ENCODE measurements at places on chromosomes 16 and 17.

- DNase-seq, result no peak
Observed at GRCh38 chr16:63527404-63527803, 1491.2 kb upstream of the CDH8 start.

DNA sequence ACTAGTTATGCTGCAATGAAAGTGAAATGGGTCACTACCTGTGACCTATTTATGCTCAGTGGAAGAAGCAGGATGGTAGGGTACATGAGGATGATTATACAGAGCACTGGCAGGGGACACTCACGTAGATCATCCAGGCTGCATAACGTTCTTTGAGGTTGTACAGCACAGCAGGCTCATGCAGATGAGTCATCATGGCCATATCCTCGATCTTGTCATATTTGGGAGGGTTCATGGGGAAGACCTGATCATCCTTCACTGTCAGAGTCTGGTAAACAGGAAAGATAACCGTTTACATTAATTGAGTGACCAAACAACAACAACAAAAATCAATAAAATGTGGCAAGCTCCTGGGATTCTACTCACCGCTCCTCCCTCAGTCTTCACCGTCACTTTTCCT is 2.1 kb downstream of the MYH2 start:
- DNase-seq, result no peak

- DNase-seq, result no peak
Observed at GRCh38 chr17:71922439-71922838, 198.4 kb upstream of the SOX9 start.

DNA sequence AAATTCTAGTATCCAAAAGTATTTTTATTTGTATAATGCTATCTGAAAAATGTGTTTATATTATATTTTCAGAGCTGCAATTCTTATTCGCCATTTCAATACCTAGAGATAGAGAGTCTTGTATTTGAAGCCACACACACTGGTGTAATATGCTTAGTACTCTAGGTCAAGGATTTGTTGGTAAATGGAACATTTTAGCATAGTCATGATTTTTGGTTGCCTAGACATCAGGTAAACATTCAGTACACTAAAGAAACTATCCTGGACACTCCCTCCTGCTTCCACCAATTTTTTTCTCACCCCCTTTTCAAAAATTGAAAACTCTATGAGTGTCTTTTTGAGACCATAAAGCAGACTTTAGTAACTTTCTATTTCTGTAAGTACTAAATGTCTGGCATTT is 20.8 kb downstream of the ABHD15 start:
- no peak for DNase-seq

- DNase-seq, result no peak
Observed at GRCh38 chr16:2910441-2910969, 1.2 kb upstream of the FLYWCH1 start.

- no peak for DNase-seq
Observed at GRCh38 chr17:2028737-2029136, 1.2 kb upstream of the DPH1 start.

- no peak for DNase-seq
Observed at GRCh38 chr16:19166500-19166899, 1.5 kb upstream of the SYT17 start.

- no peak for DNase-seq
Observed at GRCh38 chr17:16652847-16653366, 743 bp downstream of the ZNF624 start.

GRCh38 chr16:71467810-71468209 is 5.8 kb upstream of the ZNF23 start:
- no peak for DNase-seq

DNA sequence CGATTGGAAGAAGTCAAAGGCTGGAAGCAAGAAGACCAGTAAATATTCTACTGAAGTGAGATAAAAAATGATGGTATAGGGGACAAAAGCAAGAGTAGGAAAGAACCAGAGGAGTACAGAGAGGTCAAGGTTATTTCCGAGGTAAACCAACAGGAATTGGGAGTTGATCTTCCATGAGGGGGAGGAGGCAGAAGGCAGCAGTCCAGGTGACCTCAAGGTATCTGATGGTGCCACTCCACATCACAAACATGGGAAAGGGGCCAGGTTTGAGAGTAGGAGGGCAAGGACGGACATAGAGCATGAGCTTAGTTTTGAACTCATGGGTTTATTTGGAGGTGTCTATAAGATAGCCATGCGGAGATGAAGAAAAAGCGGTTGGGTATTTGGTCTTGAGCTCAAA is 79.4 kb upstream of the CDYL2 start:
- DNase-seq, result no peak
